ENCODE measurements at places on chromosomes 13 and 19.

GRCh38 chr13:75016225-75016624 lies 465.7 kb downstream of the TBC1D4 start:
- DNase-seq: no peak

DNA sequence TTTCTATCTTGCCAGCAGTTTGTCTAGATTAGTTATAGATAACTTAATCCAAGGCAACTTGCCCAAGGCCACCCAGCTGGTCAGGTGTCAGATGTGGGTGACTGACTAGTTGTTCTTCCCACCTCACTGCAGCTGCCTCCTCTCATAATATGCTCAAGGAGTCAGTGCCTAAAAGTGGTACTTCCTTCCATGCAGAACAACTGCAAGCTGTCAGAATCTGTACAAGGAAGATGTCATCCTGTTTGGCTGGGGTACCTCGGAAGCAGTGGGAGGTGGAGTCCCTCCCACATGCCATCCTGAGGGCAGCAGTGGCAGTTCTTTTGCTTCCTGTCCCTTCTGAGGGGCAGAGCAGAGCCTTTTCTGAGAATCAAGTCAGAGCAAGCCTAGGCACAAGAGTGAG lies 193.2 kb upstream of the RFC3 start:
- no peak for DNase-seq

GRCh38 chr13:92827503-92827902 lies 399.1 kb upstream of the GPC6 start:
- no peak for DNase-seq

DNA sequence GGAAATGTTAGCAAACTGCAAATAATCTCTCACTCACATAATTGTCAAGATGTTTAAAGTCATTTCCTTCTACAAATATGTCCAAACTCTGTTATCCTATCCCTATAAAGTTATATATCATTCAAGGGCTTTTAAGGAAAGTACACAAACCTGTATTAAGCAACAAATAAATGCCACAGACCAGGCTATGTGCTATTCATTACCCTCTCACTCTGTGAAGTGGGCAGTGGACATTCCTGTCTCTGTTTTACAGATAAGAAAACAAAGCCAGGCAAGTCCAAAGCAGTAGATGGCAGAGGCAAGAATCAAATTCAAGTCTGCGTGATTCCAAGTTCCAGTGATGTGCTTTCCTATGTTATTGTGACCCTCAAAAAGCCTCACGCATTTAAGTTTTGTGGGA lies 140.6 kb downstream of the LHFPL6 start:
- DNase-seq: no peak

- no peak for DNase-seq
These were observed 7.9 kb upstream of the PVR start for GRCh38 chr19:44635581-44636438.

DNA sequence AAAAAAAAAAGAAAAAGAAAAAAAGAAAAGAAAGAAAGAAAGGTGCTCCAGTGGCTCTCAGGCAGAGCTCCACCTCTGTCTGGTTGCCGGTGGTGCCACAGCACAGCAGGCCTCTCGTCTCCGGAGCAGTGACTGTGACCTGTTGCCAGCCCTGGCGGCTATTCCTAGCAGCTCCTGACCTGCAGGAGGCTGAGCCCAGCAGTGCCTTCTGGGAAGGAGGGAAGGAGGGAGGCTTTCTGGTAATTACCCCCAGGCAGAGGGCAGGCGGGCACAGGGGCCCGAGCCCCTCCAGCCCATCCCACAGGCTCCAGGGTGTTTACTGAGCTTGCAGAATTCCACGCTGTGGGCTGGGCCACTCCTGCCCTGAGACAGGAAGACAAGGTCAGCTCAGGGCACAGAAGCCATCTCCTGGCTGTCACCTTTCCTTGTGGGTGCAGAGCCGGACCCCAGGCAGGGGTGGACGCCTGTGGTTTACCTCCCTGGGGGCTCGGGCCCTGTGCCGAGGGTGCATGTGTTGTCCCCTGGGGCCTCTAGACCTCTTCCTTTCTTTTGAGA lies 77.9 kb downstream of the GNG7 start:
- DNase-seq: no peak

DNA sequence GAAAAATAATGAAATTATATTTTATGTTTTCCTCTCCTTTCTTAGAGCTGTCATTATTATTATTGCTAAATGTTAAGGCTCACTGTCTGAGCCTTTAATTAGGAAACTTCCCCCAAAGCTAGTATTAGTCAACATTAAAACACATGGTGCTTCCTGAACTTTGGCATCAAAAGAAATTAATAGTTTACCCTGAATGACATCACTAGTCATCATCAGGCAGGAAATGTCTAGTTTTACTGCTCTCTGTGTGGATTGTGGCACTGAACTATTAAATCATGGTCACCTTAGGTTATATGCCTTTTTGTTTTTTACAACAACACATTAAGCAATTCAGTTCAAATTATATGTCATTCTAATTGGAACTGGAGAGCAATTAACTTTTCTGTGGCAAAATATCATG lies 595.5 kb downstream of the SLITRK1 start:
- no peak for DNase-seq

GRCh38 chr19:53549340-53549739 lies 11.4 kb downstream of the ZNF331 start:
- DNase-seq: no peak

GRCh38 chr13:20053016-20053415 lies 94.5 kb downstream of the ZMYM2 start:
- no peak for DNase-seq
